Left cardiac atrium (tissue), 4 donors: ENCODE measurements at places on chromosomes 3 and 15. TPM values are rescaled to one million over a fixed set of nuclear protein-coding genes. Genes with fewer than 3 reads are reported as not detected.

DNA sequence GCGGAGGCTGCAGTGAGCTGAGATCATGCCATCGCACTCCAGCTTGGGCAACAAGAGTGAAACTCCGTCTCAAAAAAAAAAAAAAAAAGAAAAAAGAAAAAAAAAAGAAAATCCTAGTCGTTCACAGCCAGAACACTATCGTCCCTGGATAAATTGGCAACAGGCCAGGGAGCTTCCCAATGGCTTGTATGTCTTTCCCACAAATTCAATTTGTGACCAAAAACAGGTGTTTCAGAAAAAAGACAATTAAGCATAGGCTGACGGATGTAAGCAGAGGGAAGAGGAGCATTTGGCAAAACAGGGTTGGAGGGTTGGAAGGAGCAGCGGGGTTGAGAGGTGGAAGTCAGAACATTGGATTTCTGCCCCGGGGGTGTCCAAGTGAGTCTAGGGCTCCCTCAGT is 8.5 kb downstream of the EPB42 start:
- DNase-seq, result no peak

Gene GOLGA6L7
- total RNA-seq, result not detected

DNA sequence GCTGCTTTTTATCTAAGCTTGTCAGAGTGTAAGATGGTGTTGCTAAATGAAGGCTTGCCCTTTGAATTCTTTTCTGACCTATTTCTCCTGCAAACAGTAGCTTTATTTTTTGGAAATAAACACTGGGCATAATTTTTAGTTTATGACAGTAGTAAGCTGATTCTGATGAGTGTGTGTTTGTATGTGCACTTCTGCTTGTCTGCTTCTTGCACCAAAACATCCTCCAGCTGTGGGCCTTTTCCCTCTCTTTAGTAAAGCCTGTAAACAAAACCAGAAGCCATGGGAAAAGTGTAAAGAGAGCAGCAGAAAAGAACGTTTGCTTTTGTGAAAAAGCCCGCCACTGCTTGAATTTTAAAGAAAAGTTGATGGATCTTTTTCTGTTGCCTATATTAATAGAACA is 136.4 kb upstream of the IL12A start:
- no peak for DNase-seq

Gene PLCL2
- 29.3 TPM for total RNA-seq

GRCh38 chr3:58469096-58469495 is 22.8 kb upstream of the KCTD6 start:
- no peak for DNase-seq

Gene NANOGP8
- total RNA-seq, result not detected

DNA sequence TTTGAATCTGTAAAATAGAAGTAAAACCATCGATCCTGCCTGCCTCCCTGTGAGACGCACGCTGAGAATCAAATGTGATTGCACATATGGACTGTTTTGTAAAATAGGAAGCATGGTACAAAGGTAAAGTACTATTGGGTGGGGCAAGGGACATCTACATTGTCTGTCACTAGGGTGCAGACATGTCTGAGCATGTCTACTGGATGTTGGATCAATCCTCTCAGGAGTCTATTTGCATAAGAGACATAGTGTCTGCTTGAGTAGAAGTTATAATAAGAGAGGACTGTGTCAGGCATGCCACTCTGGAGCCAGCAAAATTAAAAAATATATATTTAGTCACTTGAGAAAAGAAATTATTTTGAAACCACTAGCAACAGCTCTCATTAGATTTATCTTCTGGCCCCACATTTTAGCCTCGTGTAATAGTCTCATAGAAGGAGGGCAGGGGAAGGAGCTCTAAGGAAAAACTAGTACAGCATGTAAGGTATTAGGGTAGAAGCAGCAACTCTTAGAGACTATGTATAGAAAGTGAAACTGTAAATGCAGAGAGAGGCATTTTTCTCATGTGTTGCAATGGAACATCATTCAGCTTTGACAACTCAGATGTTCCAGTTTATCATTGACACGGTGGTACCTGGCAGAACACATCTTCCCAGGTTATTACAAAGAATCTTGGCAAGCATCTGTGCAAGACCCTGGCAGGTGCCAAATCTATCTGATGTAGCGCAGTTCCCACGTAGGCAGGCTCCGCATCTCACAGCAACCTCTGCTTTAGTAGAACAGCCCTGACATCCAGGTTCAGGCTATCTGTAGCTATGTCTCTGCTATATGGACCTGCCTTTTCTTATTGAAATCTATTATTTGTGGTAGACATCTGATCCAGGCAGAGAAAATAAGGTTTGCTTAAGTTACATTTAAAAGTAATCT is 85.2 kb upstream of the CHL1 start:
- DNase-seq, result no peak
